NB4 (cell line): ENCODE measurements at places on chromosomes 11 and 22.
A peak's percentile ranks its signal among the peaks of the same experiment; 100 is the strongest.

GRCh38 chr11:128467041-128467440, 120.3 kb downstream of the ETS1 start:
- no peak for DNase-seq

DNA sequence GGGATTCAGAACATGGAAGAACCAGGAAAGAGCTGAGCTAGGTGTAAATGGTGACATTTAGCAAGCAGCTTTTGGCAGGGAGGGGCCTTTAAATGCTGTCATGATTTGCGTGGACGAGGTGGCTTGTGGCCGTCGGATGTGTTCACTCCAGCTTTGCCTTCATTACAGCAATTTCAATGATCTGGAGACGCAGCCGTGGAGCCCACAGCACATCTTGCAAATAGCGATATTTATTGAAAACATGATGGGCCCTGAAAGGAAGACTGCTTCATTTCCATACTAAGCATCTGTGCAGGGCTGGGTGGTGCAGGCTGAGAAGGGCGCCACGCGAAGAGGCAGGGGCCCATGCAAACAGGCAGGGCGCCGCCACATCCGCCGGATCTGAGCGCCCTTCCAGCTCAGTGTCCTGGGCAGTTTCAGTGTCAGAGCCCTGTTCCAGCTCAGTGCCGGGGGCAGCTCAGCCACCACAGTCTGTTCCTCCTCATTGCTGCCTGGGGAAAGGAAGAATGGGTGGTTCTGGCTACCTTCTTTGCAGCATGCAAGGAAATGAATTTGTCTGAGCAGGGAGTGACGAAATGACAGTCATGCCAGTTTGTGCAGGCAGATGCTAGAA, 111.1 kb upstream of the TTC12 start:
- peak; percentile 69 for DNase-seq

GRCh38 chr11:48107188-48107704, 109.4 kb upstream of the OR4B1 start:
- peak; percentile 73 for DNase-seq

DNA sequence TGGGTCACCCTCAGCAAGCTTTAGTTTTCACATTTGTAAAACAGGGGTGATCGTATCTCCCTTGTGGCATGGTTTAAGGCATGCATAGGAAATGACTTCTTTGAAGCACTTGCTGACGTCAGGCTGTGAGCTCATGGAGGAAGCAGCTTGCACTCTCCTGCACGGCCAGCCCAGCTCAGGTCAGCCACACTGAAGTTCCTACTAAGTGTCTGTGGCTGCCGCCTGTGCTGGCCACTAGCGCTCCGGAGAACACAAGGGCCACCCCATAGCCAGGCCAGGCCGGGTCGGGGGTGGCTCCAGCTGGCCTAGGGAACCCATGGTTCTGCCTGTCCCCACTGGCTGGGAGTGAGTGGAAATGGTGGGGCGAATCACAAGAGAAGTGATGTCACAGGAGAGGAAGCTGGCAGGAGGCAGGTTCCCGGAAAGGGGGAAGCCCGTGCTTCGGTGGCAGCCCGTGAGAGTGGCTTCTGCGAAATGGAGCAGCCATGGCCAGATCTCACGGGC, 28.2 kb downstream of the KCTD17 start:
- peak; percentile 43 for DNase-seq

DNA sequence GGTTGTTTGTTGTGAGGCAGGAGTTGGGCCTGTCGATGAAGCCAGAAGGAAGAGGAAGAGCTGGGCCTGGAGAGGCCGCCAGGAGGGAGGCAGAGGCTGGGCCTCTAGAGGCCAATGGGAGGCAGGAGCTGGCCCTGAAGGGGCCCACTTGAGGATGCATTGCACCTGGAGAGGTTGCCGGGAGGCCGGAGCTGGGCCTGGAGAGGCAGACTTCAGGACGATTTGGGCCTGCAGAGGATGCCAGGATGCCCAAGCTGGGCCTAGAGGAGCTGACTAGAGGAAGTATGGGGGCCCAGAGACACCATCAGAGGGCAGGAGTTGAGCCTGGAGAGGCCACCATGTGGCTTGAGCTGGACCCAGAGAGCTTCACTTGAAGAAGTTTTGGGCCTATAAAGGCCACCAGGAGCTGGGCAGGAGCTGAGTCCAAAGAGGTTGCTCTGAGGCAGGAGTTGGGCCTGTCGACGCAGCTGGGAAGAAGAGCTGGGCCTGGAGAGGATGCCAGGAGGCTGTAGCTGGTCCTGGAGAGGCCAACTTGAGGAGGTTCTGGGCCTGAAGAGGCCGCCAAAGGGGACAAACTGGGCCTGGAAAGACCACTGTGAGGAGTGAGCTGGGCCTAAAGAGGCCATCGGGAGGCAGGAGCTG, 39.0 kb downstream of the OR4C45 start:
- DNase-seq = no peak

GRCh38 chr22:20085651-20086050, 5.6 kb downstream of the DGCR8 start:
- DNase-seq = no peak

DNA sequence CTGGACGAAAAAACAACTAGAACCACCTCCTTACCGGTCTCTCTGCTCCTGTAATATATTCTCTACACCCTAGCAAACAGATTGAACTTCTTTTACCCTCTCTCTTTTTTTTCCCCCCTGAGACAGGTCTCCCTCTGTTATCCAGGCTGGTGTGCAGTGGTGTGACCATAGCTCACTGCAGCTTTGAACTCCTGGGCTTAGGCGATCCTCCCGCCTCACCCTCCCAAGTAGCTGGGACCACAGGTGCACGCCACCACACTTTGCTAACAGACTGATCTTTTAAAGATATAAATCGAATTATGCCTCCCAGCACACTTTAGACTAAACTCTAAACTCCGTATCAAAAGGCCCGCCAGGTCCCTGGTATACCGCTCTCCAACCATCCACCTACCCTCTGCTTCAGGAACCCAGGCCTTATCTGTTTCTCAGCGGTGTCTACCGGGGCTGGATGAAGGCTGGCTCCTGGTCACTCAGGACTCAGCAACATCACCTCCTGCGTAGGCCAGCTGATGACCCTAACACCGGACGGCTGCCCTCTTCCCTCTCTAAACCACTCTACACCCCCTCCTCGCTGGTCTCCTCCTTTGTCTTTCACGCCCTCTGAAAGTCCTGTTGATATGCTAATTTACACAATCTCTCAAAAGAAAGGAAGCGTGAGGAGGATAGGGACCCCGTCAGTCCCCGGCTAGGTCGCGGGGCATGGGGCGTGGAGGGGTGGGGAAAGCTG, 745 bp downstream of the C22orf39 start:
- no peak for DNase-seq

GRCh38 chr22:29348041-29348440, 32.5 kb upstream of the RASL10A start:
- DNase-seq = no peak

DNA sequence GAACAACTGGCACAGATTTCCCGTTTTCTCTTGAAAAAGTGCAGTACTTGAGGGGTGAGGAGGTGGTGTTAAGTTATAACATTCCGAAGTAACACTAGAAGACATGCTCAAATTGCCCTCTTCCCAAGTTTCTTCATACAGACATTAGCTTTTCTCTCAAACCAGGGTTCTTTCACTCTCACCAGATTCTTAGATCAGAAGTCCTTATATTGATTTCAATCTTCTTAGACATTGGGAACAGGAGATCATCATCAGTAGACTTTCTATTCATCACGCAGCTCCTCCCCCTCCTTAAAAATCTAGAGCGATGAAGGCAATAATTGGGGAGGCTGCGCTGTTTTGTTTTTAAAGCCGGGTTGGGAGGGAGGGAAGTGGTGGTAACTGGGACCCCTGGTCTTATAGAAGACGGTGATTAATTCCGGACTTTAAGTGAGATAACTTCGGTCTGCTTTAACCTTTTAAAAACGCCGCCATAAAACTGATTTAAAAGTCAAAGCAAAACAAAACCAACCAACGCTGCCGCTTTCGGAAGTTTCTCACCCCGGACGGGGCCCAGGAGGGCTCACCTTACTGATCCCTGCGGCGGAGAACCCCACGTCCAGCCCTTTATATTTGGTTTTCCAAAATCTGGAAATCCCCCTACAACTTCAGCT, 665 bp downstream of the USP28 start:
- peak; percentile 52 for DNase-seq

DNA sequence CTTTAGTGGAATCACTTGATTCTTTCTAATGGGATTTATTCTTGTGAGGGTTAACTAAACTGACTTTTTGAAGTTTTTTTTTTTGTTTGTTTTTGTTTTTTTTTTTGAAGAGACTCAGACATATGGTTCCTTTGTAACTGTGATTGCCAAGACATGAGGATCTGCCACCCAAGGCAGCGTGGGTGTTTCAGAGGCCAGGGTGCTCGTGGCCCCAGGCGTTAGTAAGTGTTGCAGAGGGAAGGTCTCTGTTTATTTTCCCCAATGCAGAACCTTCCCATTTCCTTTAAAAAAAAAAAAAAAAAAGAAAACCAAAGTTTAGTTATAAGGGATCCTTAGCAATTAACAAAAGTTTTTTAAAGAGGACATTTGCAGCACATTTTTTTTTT, 94.8 kb downstream of the CTTN start:
- DNase-seq = no peak

- DNase-seq = no peak
These were observed 328.5 kb upstream of the PLET1 start for GRCh38 chr11:112589155-112589554.

DNA sequence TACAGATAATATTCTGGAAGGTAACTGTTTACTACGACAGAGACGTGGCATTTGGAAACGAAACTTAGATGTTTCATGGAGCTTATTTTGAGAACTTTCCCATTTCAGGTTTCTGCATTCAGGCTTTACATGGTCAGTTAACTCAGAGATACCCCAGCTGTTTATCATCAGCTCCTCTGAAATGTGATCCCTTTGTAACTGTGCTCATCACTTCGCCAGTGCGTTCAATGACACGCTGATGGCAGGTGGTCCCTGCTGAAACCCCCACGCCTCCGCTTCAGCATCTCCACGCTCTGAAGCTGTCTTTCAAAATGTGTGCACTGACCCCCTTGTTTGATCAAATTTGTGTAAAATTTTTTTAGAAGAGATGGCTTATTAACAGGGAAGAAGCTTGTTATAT, 30.5 kb downstream of the ALG12 start:
- no peak for DNase-seq

GRCh38 chr11:129395883-129396282, 20.2 kb downstream of the BARX2 start:
- no peak for DNase-seq

GRCh38 chr11:2212411-2213251, 41.0 kb upstream of the TH start:
- DNase-seq = no peak

DNA sequence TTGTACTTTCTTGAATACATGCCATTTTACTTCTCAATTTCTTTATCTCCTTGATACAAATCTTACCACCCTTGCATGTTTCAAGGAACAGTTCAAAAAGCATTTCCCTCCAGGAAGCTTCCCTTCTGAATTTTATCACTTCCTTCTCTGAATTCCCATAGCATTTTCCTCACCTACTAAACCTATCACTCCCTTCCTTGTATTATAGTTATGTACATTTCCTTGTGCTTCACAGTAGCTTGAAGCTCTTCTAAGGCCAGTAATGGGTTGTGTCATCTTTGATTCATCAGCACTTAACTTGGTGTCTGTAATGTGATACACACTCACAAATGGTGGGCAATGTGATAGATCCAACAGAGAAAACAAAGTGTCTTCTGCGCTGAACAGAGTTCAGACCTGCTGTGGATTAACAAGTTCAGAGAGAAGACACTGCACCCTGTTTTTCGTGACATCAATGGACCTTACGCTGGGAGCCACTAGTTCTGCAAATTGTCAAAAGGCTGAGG, 127.5 kb downstream of the CCDC81 start:
- no peak for DNase-seq

GRCh38 chr22:23677701-23677995, 13.2 kb upstream of the RGL4 start:
- no peak for DNase-seq

- DNase-seq = no peak
These were observed 414.0 kb downstream of the MN1 start for GRCh38 chr22:27387561-27387960.

DNA sequence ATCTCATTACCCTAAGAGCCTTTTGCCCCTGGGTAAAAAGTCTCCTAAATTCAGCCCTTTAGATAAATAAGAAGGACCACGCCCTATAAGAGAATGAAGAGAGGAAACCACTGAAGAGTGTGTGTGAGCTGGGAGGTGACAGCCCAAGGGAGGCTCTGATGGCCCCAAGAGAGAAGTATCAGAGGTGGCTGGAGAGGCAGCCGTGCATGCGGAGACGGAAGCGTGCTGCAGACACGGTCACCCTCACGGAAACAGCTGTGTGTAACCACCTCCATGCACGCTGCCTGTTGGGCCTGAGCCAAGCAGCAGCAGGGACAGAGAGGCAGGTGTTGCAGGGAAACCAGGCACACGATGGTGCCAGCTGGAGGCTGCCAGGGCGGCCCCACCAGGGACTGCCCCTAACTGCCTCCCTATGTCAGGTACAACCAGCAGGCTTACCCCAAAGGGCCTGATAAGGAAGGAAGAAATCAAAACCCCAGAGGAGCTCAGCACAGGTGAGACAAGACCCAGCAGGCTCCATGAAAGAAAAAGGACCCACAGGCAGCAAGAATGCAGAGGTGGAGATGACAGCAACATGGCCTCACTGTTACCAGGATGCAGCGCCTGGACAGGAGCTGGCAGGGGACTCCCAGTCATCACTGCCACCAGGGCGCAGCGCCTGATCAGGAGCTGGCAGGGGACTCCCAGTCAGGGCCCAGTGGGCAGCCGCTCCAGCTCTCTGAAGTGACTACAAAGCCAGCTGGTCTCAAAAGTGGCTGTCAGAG, 7.8 kb downstream of the LARGE2 start:
- peak; percentile 74 for DNase-seq

- no peak for DNase-seq
These were observed 460.9 kb downstream of the METTL15 start for GRCh38 chr11:28569106-28569505.

DNA sequence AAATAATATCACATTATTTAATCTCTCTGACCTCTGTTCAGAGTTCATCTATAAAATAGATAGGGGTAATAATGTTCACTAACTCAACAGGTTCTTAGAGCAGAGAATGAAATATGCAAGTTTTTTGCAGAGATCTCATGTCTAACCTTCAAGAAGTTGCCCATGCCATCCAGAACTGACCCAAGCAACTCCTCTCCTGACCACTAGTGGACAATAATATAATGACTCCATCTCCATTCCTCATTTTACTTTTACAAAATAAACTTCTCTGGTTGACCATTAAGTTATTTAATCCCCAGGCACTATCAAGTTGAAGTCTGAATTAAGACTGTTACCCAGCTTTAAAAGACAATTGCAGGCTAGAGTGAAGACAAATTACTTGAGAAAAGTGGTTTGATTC, 382.6 kb downstream of the KCNA4 start:
- no peak for DNase-seq

- DNase-seq = peak; percentile 9
These were observed 299.0 kb downstream of the ETS1 start for GRCh38 chr11:128288368-128288767.

GRCh38 chr11:68591719-68592118, 92.6 kb upstream of the GAL start:
- no peak for DNase-seq
